Kidney (tissue), 22 donors: ENCODE measurements at places on chromosomes 1 and 21.
A peak's percentile ranks its signal among the peaks of the same experiment; 100 is the strongest.

- DNase-seq: no peak
Observed at GRCh38 chr21:44993321-44994046, 53.7 kb downstream of the SLX9 start.

- DNase-seq: no peak
Observed at GRCh38 chr21:15293240-15293639, 228.4 kb upstream of the NRIP1 start.

GRCh38 chr1:8138673-8139072 lies 112.6 kb upstream of the ERRFI1 start:
- DNase-seq: no peak

DNA sequence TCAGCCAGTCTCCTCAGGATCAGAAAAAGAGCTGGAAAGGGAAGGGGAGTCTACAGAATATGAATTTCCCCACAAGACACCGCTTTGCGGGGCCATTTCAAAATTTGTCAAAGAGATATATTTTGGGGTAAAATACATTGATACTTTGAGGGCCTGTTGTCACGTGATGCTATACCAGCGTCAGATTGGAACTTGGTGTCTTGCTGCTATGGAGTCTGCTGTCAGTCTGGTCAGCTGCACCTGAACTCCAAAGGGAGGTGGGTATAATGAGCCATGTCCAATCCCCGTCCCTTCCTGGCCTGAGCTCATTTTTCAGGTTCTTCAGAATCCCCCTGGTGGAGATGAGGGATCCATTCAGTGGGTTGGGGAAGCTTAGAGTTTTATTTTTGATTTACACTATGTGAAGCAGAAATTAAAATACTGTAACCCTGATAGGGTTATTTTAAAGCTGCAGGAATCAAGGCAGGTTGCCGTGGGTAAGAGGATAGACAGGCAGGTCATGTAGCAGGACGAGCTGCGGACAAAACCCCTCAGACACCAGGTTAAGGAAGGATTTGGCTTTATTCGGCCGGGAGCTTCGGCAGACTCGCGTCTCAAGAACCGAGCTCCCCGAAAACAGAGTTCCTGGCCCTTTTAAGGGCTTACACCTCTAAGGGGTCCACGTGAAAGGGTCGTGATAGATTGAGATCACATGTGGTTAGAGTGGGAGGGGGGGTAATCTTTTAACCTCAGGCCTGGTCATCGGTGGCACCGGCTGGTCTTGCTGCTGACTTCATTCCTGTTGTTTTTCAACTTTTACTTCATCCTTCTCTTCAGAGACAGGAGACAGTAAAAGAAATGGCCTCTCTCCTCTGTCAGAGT lies 2.2 kb upstream of the POFUT2 start:
- DNase-seq: no peak

- no peak for DNase-seq
Observed at GRCh38 chr21:18318156-18318555, 73.5 kb downstream of the CHODL start.

GRCh38 chr1:203592730-203593129 lies 33.9 kb upstream of the ATP2B4 start:
- DNase-seq: no peak

DNA sequence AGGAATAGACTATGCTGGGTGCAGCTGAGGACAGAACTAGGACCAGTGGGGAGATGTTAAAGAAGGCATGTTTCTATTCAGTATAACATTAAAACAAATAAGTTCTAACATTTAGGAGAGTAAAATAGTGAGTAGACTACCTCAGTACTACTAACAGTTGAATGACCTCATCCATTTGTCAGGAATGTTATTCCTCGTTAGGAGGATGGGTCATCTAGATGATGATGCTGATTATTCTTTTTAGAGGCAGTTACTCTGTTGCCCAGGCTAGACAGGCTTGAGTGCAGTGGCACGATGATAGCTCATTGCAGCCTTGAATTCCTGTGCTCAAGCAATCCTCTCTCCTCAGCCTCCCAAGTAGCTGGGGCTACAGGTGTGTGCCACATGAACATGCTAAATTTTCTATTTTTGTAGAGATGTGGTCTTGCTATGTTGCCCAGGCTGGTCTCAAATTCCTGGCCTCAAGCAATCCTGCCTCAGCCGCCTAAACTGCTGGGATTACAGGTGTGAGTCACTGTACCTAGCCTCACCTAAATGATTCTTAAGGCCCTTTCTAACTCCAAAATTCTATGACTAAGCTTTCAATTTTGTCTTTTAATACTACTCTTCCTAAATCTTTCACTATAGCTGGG lies 9.3 kb downstream of the EEIG2 start:
- no peak for DNase-seq

DNA sequence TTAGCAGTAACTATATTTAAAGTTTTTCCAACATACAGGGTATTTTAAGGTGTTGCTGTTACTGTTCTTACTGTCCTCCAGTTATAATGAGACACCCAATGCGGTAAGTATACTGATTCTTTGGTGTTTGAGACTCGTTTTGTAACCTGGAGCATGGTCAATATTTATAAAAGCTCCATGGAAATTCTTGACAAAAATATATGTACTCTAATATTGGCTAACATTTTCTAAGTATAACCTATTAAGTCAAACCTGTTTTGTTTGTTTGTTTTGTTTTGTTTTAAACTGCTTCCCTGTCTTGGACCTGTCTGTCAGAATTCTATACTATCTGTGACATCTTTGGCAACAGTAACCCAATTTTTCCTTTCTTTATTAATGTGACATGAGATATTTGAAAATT lies 15.9 kb upstream of the CAP1 start:
- no peak for DNase-seq

- peak; percentile 87 for DNase-seq
Observed at GRCh38 chr1:156502894-156503697, 2.5 kb upstream of the MEF2D start.

- DNase-seq: no peak
Observed at GRCh38 chr1:161954050-161954449, 69.6 kb downstream of the OLFML2B start.

GRCh38 chr1:173545688-173546087 lies 57.2 kb downstream of the SLC9C2 start:
- DNase-seq: no peak

DNA sequence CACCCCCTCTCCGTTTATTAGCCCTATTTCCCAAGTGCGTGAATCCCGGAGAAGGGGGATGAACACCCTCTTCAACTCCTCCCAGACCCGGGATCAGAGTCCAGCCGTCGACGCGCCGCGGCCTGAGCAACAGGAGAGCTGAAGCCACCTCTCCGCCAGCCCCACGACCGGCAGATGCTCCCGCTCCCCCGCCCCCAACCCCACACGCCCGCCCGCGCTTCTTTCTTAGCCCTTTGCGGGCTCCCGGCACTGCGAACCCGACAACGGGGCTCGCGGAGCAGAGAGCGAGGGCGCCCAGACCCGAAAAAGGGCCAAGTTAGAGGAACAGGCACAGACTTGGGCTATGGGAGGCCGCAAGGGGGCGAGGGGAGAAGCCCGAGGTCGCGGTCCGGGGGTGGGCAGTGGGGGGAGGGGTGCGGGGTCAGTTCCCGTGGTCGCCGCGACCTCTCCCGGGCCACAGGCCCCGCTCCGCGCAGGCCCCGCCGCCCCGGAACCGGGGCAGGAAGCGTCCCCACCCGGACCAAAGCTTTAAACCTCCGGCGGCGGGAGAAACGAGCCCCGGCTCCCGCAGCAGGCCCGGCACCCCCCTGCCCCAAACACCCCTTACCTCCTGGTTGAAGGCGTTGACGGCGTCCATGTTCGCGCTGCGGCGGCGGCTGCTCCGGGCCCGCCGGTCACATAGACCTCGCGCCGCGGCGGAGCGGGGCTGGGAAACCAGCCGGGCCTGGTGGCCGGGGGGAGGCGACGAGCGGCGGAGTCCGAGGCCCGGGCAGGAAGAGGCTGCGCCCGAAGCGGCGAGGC lies 662 bp downstream of the SCAF4 start:
- DNase-seq: peak; percentile 87

GRCh38 chr1:230717251-230717650 lies 3.3 kb upstream of the AGT start:
- no peak for DNase-seq

DNA sequence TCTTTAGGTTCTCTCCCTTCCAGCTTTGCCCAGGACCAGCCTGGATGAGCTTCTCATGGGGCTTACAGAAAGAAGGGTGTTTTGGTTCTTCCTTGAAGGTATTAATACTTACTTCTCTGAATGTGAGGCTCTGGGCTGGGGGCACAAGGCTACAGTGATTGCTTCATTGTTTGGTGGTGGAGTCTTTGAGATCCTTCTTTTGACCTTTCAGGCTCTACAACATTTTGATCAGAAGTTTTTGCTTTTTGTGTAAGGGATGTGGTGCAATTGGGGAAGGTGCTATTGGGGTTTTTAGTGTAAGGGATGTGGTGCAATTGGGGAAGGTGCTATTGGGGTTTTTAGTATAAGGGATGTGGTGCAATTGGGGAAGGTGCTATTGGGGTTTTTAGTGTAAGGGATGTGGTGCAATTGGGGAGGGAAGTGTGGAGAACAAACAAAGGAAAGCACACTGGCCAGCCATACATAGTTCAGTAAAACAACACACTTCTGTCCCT lies 103.6 kb upstream of the IVNS1ABP start:
- DNase-seq: no peak

- no peak for DNase-seq
Observed at GRCh38 chr1:161480381-161481035, 24.7 kb upstream of the FCGR2A start.

DNA sequence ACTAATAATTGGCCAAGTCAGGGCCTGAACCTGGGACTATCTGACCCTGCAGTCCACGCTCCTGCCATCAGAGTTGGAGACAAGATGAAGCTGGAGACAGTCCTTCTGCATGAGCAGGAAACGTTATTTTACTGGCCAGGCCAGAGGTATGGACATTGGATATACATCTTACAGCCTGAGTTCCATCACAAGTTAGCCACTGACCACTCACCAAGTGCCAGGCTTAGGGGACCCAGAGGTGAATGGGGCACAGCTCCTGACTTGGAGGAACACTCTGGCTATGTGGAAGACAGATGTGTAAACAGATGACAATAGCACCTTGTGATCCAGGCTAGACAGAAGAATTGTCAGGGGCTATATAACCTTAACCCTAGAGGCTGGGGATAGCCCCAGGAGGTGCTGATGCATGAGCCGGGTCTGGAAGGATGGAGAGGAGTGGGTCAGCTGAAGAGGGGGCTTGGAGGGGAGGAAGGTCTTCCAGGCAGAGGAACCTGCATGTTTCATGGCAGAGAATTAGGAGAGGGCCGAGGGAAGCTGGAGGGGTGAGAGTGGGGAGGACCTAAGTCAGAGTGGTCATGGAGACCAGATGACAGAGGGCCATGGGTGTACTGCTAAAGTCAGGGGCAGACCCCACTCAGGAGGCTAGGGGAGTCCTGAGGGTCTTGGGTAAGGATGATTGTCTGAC lies 52.5 kb upstream of the DMRTB1 start:
- DNase-seq: peak; percentile 12

DNA sequence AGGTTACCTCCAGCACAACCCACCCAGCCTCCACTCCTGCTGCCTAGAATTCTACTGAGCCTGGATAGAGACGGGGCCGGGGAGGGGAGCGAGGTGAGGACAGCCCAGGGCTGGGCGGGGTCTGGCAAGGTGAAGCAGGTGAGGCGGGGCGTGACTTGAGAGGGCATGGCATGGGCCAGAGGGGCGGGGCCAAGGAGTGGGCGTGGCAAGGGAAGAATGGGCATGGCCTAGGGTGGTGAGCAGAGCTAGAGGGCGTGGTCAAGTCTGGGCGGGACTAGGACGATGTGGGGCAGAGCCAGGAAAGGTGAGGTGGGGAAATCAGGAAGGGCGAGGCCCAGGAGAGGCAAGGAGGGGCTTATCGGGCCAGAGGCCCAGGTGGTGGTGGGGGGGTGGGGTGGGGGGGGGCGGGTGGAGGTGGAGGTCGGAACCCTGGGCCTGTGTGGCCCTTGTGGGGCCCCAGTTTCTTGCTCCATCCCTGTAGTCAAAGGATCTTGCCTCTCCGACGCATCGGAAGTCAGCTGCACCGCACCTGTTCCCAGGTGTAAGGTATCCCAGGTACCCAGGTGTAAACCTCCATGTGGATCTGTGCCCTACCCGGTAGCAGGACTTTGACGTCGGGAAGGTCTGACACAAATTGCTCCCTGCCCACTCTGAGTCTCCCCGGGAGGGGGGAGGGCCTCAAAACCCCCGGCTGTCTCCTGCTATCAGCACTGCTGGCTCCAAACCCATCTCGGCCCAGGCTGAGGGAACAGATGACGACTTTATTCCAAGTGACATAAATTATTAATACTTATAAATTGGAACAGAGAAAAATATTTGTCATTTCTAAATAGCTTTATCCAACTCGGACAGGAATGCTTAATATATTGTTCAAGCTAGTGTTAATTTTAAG lies 32.9 kb upstream of the UTS2 start:
- DNase-seq: peak; percentile 66
